ENCODE measurements at places on chromosomes 5 and 9.

DNA sequence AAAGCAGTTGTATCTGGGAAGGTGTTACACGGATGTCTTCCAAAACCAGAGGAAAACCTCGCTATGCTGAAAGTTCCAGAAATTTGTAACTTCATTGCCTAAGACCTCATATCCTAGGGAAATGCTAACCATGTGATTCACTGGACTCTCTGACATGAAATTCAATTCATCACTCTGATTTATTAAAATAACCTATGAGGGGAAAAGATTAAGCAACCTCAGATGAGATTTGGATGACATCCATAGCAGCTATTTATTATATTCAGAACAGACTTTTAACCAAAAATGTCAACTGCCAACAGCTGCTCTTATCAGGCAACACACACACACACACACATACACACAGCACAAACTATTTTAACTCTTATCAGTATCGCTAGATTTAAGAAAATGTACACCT is 1006.4 kb upstream of the CTNND2 start:
- no peak for DNase-seq

DNA sequence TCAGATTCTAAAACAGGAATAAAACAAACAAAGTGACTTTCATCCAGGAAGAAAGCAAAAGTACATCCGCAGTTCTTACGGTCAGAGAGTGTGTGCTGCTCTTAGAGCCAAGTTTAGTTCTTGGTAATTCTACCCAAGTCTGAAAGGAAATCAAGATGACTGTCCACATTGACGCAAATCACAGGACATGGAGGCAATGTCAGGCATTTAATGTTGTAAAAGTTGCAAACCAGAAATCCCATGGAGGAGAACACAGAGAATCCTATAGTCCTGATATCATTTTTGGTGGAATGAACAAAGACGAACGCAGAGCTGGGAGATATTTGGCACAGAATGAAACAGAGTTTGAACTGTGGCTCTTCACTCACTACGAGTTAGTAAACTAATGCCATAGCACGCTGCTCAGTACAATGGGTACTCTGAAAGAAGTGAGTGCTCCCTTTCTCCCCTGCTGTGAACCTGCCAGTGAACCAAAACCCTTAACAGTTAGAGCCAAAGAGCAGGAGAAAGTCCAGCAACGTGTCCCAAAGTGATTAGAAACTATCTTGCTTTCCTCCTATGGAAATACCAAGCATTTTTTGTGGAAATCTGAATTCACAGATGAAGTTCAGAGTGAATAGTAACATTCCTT is 74.3 kb downstream of the MUSK start:
- peak; percentile 19 for DNase-seq

DNA sequence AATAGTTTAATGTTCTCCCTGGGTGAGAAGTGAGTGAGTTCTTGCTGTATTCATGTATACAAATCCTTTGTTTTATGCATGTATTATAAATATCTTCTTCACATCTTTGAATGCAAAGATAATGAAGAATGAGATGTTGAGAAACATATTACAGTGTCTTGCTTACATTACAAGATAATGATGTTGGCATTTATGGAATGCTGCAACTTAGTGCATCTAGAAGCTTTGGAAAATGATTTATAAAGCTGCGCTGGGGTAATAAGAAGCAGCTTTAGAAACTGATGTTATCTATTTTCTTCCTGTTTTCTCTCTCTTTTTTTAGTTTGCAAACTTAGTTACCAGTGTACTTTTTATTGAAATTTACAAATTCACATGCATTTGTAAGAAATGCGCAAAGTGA is 673.4 kb downstream of the KCTD16 start:
- DNase-seq = no peak

DNA sequence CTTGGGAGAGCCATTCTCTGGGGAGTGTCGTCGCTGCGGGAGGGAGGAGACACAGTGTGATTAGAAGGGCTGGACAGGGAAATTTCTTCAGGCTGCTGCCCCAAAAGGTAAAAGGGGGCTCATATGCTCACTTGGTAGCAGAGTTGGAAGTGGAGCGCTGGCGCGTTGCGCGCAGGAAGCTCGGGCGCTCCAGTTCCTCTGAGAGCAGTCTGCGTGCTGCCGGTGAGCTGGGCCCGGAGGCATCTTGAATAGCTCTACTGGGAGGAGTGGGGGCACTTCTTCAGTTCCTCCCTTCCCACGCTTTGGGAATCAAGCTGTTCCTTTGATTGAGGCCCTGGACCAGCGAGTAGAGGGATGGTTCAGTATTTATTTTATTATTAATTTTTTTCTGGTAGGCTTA is 2.7 kb downstream of the RXFP3 start:
- DNase-seq = no peak

DNA sequence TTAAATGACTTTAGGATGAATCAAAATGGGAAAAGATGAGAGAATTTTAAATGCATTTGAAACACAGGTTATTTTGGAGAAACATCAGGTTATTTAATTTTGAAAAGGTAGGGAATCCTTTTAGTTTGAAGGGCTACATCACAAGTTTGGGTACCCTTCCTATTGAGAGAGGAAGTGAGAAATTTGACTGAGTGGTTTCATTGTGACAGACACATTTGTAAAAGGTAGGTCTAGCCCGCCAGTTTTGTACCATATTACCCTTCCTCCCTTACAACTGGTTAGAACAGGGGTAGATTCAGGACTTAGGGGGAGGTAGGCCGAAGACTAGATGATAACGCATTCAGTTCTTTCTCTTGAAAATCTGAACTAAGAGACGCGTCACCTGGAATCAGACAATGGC is 464.2 kb downstream of the EBF1 start:
- DNase-seq = no peak

- no peak for DNase-seq
Measured at GRCh38 chr9:846852-847251, 5.4 kb downstream of the DMRT1 start.

DNA sequence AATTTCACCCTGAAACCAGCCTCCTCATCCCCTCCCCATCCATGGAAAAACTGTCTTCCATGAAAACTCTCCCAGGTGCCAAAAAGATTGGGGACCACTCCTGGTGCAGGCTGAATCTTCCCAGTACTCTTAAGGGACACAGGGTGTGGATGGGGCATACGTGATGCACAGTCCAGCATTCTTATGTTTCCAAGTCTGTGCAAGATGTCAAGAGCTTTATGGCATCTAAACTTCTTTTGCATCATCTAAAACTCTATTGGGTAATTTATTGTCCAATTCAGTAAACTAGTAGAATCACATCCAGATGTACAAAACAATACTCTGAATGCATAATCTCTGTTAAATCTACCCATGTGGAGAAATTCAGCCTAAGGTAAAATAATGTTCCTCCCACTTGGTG is 9.3 kb upstream of the FGD3 start:
- DNase-seq = no peak

DNA sequence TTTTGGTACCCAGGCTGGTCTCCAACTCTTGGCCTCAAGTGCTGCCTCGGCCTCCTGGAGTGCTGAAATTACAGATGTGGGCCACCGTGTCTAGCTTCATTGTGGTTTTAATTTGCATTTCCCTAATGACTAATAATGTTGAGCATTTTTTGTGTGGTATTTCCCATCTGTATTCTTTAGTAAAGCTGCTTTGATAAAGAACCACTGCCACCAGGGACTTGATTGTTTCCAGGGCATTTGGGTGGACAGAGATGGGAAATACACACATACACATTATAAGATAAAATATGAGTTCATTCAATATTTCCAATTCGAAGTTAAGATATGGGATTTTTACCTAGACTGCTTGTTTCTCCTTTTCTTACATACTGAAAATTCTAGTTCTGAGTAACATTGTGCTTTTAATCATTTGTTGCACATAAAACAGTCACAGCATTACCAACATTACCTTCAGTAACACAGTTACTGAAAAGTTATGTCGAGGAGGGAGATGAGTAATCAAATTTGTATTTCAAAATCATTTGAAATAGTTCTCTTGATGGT is 28.9 kb downstream of the HABP4 start:
- no peak for DNase-seq

DNA sequence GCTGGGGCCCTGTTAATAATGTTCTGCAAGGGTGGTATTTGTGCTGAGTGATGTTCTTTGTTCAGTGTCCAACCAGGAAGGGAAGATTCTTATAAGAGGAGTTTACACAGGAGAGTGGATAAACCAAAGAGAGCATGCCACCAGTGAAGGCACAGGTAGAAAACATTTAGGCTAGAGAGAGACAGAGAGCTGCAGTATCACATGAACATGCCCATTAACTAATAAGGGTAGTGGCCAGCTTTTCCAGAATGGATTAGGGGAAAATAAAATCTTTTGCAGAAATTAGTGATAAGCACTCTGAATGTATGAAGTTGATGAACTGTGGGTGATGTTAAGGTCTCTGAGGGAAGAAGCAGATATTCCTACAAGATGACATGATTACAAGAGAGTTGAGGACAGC is 54.1 kb upstream of the PRLR start:
- no peak for DNase-seq

- no peak for DNase-seq
Measured at GRCh38 chr5:65204966-65205365, 276.8 kb downstream of the ADAMTS6 start.

DNA sequence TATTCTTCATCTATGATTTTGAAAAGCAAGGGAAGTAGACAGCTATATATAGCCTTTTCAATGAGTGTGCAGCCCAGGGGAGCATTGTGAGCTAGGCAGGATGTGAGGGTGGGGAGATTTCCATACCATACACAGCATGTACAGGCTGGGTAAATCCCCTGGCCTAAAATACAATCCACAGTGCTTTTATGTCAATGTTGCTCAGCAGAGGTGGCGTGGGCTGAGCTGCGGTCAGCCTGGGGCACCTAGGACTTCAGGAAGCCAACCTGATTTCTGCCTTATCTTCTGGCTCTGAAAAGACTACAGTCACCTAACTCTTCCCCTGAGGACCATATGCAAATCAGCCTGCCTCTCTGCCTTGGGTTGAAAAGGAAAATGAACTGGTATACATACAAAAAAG is 6.3 kb upstream of the GARIN3 start:
- DNase-seq = no peak

- DNase-seq = no peak
Measured at GRCh38 chr9:112043423-112043822, 131.7 kb downstream of the SUSD1 start.

DNA sequence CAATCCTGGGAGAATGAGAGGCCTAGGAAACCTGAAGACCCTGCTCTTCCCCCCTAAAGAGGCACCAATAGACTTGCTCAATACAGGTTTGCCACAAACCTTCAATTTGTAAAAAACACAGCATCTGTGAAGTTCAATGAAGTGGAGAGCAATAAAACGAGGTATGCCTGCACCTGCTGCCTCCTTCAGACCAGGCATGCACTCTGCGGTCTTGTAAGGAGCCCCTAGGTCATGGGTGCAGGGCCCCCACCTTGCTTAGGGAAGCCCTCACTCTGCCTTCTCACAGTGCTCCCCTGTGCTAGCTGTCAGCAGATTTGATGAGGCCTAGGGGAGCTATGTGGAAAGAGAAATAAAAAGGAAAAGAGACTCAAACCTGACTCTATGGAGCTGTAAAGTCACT is 72.1 kb upstream of the GALNT10 start:
- no peak for DNase-seq

DNA sequence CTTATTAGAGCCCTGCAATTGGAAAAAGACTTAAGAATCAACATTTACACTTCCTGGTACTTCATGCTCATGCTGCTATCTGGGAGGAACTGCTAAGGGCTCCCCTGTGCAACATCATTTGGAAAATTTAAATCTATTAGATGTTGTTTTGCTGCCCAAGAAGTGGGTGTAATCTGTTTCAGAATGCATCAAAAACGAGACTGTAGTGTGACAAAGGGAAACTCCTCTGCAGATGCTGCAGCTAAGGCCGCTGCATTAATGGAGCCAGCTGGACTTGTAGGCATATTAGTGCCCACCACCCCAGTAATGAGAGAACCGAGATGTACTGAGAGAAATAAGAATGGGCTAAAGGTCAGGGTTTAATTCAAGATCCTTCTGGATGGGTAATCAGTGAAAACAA is 11.1 kb upstream of the PAIP1 start:
- DNase-seq = no peak

- no peak for DNase-seq
Measured at GRCh38 chr9:35035851-35036701, 36.3 kb downstream of the VCP start.

Data from spinal cord (tissue), 10 donors.